Kidney (tissue), 22 donors: ENCODE measurements at places on chromosomes 12 and 14. TPM values are rescaled to one million over a fixed set of nuclear protein-coding genes. Genes with fewer than 3 reads are reported as not detected.

GRCh38 chr12:83665634-83666218 is 979.0 kb downstream of the TMTC2 start:
- no peak for DNase-seq

- no peak for DNase-seq
Measured at GRCh38 chr12:118166946-118167345, 31.0 kb downstream of the PEBP1 start.

DNA sequence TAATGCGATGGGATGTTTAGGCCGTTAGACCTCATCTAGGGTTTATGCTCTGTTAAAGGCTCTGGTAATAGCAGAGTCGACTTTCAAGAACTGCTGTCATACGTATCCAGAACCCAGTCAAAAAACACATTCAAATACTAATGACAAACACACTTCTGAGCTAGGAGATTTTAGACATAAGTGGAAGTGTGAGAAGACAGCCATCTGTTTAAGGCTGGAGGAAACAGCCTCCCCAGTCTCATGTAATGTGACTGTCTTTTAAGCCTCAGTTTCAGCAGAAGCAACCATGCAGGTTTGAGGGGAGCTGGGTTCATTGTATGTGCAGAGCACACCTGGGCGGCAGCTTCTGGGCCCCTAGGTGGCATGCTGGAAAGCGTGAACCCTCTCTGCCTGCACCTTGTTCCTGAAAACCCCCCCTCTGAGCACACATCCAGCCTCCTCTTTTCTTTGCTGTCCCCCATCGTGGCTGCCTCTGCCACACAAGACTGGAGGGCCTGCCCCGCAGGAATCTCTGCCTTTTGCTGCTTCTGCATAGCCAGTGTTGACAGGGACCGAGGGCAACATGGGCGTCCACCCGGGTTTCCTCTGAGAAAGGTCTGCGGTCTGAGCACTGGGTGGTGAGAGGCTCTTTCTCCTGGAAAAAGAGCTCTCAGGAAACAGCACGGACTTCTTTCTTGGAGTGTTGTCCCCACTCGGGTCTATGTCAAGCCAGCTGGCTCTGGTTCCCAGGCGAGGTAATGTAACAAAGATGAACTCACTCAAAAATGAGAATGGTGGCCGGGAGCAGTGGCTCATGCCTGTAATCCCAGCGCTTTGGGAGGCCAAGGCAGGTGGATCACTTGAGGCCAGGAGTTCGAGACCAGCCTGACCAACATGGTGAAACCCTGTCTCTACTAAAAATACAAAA is 11.6 kb downstream of the WNT5B start:
- DNase-seq: no peak

- DNase-seq: no peak
Measured at GRCh38 chr12:29048787-29049186, 100.3 kb upstream of the FAR2 start.

GRCh38 chr12:29492891-29493290 is 4.6 kb downstream of the OVCH1 start:
- no peak for DNase-seq

DNA sequence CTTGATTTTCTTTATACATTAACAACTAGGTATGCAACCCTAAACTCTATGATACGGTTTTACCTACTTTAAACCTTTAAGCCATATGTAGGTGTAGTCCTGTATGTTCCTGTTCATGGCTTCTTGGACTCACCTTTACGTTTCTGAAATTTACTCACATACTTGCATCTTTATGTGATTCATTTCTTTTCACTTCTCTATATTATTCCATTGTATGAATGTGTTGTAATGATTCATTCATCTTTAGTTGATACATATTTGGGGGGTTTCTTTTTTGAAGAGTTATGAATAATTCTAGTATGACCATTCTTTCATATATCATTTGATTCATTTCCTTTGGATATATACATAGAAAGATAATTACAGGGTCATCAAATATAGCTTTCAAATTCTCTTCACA is 2.4 kb upstream of the TAS2R50 start:
- DNase-seq: no peak

GRCh38 chr12:43106355-43106754 is 445.6 kb downstream of the ADAMTS20 start:
- DNase-seq: no peak

GRCh38 chr12:93563807-93564538 is 8.5 kb upstream of the SOCS2 start:
- no peak for DNase-seq

DNA sequence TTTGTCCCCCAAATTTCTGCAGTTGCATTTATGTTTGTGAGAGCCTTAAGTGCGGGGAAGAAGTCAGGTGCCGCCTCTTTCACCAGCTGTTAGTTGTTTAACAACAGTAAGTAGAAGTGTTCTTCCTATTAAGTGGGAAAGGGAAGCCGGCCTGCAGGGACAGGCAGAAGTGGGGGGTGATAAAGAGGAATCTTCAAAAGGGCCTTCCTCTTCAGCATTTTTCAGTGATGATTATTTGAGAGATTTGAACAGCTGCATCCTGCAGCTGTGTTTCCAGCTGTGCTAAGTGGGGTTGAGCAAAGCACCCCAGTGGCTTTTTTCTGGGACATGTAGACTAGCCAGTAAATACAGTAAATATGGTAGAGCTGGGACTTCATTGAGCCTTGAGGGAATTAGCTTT is 32.1 kb upstream of the SLC38A1 start:
- no peak for DNase-seq

- DNase-seq: no peak
Measured at GRCh38 chr12:32589165-32589865, 89.8 kb upstream of the DNM1L start.

GRCh38 chr14:65045006-65045405 is 57.3 kb downstream of the MAX start:
- no peak for DNase-seq

GRCh38 chr12:28689398-28690175 is 459.5 kb upstream of the FAR2 start:
- no peak for DNase-seq

DNA sequence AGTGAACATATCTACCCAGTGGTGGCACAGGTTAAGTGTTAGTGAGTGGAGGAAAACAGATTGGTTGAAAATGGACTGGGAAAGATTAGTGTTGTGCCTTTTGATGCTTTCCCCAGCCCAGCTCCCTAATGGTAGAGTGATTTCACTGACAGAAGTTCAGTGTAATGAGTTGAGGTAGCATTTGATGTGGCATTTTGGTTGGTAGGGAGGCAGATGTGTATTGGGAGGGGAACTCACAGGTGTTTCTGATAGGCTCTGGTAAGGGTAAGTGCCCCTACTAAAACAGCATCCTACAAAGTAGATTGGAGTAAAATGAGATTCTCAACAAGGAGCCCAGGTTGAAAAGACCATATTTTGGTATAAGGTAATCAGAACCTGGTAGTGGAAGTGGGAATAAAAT is 4.2 kb downstream of the TBK1 start:
- DNase-seq: no peak

GRCh38 chr12:56687223-56688128 is 608 bp downstream of the PTGES3 start:
- peak; percentile 72 for DNase-seq

DNA sequence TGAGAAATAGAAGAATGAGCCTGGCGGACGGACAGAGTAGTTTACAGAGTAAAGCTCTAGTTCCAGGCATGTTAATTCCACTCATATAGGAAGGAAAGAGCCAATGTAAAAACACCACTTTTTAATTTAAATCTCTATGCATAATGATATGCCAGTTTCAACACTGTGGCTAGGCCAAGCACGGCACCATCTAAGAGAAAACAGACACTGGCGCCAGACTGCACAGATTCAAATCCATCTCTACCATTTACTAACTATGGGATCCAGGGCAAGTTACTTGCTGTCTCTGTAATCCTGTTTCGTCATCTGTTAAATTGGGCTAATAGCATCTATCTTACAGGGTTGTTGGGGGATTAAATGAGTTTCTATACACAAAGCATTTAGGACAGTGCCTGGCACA is 27.5 kb downstream of the RMST start:
- no peak for DNase-seq

GRCh38 chr14:106875503-106875902 is 1349.1 kb downstream of the TMEM121 start:
- no peak for DNase-seq

- DNase-seq: no peak
Measured at GRCh38 chr14:55116246-55117030, 12.6 kb upstream of the LGALS3 start.

DNA sequence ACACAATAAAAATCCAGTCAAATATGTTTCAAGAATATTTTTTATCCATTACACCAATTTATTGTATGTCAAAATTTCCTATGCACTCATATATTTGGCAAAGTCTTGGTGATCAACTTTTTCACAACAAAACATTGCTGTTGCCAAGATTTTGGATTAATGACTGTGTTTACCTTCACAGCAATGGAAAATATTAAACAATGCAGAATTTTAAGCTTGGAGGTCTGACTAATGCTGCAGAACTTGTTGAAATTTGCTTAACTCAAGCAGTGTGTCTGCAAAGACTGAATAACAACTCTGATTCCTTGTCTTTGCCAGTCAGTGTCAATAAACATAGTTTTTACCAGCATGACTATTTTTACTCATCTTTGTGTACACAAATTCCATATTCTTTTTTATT is 336.4 kb downstream of the CCER1 start:
- DNase-seq: no peak

GRCh38 chr12:89756585-89757398 is 48.2 kb upstream of the ATP2B1 start:
- no peak for DNase-seq

- DNase-seq: no peak
Measured at GRCh38 chr12:50123203-50123602, 11.2 kb downstream of the COX14 start.

DNA sequence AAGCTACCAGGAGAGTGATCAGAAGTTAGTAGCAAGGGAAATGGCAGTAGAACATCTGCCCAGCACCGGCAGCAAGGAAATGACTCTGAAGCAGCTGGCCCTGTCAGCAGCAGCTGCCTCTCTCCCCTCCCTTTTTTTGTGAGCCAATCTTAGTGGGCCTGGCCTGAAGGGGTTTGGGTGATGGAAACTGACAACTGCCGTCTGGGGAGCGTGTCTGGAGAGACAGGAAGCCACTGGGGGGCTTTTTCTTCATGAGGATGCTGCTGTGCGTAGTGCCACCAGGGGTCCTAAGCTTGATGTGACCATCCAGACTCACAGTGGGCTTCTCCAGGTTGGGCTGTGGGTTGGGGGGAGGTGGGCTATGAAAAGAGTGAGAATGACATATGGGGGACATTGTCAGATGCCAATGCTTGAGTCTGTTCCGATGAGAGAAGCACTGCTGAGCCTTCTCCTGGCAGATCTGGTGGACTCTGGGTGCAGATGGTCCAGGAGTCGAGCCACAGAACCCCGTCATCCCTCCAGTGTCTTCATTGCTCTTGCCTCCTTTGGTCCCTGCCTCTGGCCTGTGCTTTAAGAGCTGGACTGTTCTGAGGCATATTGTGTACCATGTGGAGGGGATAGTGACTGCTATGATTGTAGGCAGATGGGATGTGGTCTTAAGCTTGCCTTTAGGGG is 87.6 kb upstream of the HIF1A start:
- DNase-seq: no peak

DNA sequence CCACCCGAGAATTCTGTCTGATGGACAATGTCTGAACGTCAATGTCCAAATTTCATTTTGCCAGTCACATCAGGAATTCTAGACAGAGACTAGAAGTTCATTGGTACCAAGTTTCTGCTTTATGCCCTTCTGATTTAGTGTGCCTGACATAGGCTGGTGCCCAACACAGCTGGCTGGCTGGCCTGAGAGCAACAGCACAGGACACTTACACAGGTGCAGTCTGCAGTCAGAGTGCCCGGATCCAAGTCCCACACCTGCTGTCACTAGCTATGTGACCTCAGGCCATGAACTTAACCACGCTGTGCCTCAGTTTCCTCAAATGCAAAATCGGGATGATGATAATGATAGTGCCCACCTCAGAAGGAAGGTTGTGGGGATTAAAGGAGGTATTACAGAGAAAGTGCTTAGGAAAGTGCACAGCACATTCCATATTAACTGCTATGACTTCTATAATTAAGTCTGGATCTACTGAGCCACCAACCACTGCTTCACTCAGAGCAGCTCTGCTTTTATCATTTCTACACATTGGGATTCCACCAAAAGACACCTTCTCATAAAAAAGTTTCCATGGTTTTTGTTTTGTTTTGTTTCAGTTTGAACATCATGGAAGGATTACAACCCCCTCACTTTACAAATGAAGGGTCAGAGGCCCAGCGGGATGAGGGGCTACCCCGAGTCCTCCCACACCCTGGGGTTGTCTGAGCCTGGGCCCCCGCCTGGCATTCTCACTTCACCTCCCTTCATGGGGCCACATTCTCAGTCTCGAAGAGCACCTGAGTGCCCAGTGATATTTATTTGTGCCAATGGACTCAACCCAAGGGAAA is 168.8 kb upstream of the BCL2L14 start:
- no peak for DNase-seq

GRCh38 chr14:36518031-36518585 is 1.9 kb downstream of the NKX2-1 start:
- no peak for DNase-seq

DNA sequence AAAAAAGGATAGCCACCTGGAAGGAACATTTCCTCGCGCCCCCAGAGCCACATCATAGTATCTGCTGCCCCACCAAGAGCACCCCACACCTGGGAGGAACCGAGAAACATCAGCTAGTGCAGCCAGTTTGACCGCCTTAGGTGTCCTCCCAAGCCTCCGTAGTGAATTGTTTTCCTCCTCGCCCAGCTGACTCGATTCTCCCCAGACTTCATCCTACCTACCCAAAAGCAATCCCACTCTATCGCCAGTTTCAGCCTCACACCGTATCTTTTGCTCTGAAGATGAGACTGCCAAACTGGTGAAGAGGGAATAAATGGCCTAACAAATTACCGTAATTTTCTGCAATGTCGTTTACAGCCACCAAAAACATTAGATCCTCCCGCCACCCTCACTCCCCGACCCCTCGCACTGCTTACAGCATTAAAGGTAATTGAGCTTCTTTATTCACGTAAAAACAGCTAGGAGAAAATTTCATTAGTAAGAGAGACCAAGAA is 1.2 kb upstream of the SLC11A2 start:
- no peak for DNase-seq

DNA sequence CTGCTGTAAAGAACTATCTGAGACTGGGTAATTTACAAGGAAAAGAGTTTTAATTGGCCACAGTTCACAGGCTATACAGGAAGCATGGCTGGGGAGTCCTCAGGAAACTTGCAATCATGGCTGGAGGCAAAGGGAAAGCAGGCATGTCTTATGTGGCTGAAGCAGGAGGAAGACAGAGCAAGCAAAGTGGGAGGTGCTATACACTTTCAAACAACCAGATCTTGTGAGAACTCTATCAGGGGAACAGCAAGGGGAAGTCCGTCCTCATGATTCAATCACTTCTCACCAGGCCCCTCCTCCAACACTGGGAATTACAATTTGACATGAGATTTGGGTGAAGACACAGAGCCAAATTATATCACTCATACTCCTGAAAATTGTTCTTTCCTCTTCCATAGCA is 109.5 kb upstream of the PKP2 start:
- DNase-seq: no peak

ARHGAP9 gene
- 3.8 TPM for polyA plus RNA-seq

PTGER2 gene
- polyA plus RNA-seq: 3.4 TPM

BEGAIN gene
- 0.52 TPM for polyA plus RNA-seq

NRXN3 gene
- polyA plus RNA-seq: 1.5 TPM

CCDC197 gene
- polyA plus RNA-seq: not detected

KRT85 gene
- polyA plus RNA-seq: 0.58 TPM

TSHR gene
- not detected for polyA plus RNA-seq

MORN3 gene
- 1.5 TPM for polyA plus RNA-seq

PIK3C2G gene
- 4.4 TPM for polyA plus RNA-seq

JDP2 gene
- polyA plus RNA-seq: 20.1 TPM

AMHR2 gene
- not detected for polyA plus RNA-seq

SSTR1 gene
- polyA plus RNA-seq: 1.3 TPM

SLC35F4 gene
- polyA plus RNA-seq: 0.30 TPM
